ENCODE measurements at places on chromosomes 6 and 20.

DNA sequence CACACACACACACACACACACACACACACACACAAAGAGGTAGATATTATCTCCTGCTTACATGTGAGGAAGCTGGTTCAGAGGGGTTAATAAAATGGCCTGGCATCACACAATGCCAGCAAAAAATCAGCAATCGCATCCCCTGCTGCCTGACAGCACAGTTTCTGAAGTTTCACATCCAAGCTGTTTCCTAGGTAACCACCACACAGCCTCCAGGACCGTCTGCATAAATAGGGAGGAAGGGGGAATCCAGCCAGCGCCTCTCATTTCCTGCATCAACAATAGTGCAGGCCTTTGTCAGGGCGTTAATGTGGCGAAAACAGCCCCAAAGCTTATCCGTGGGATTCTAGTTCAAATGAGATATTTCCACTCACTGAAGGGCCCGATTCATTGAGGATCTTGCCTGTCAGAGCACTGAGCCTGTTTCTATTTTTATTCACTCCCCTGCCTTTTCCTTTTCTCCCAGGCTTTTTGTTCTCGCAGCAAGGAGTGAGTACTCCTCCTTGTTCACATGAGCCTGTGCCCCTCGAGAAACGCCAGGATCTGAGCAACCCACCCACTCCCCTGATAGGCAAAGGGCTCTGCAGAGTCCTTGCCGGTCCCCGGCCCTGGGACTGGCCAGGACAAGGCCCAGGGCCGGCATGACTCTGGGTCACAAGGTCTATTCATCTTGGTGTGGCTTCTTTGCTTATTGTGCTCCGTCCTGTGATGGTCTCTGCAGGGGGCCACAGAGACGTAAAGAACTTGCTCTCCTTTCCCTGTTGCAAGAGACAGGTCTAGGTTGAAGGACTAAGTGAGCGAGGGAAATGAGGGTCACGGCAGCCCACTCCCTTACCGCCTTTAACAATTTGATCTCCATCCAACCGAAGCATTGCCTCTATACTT, 32.7 kb downstream of the TUBB2B start:
- DNase-seq = no peak

DNA sequence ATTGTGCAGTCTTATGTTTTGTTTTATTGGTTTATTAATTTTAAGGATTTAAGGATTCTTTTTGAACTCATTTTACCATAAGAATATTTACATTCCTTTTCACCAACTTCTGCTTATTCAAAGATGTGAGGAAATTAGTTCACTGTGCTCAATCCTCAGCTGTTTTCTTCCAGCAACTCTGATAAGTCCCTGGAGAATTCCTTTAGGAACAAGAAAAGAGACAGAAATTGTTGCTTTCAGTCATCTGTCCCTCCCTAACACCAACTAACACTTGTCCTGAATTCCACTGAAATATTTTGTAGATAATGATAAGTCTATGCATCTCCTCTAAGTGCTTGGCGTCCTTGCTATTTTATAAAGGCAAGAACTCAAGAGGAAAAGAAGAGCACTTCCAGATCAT, 334.8 kb upstream of the MARCKS start:
- no peak for DNase-seq

GRCh38 chr20:13142143-13142542, 78.9 kb upstream of the ISM1 start:
- no peak for DNase-seq

DNA sequence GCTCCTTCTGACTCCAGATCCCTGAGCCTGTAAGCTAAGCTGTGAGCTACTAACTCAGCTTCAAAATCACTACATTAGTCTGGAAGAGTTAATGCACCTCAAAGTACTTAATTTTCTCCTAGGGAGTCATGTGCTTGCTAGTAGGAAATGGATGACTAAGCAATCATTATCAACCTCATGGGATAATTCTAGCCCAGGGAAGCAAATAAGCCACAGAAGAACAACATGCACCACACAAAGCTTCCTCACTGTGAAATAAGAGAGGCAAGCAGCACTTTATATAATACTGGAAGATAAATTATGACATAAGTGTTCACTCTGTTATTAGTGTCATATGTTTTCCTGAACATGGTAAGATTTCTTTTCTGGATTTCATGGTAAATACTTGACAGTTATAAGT, 57.9 kb upstream of the RCAN2 start:
- no peak for DNase-seq

- no peak for DNase-seq
Measured at GRCh38 chr6:43728586-43728985, 41.0 kb upstream of the MRPS18A start.

All from naive B cell (primary cell).